ENCODE measurements at places on chromosomes 4 and X.

DNA sequence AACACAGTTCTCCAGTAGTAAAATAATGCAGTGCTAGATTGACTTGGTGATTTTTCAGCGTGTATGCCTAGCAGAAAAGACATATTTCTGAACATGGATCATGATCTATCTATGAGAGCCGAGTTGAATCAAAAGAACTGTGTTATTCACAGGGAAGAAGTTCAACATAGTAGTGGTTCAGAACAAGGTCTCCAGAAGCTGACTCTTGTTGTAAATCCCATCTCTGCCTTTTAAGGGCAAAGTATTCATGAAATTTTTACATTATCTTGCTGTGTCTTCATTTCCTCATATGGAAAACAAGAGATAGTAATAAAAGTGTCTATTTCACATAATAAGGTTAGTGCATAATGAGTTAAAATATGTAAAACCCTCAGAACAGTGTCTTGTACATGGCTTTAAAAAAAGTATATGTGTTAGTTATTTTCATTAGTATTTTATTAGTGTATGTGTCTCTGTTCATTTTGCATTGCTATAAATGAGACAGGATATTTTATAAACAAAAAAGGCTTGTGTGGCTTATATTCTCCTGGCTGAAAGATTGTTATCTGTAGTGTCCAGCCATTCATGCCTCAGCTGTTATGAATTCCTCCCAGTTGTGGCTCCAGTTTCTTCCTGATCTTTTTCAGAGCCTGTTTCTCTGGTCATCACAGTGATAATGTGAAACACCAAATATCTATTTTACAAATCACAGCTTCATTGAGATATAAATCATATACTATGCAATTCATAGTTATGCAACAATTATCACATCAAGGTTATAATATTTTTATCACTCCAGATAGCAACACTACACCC is 1351.2 kb downstream of the STIM2 start:
- DNase-seq, result no peak

GRCh38 chr4:38157592-38157991 is 197.4 kb downstream of the PTTG2 start:
- DNase-seq, result no peak

- no peak for DNase-seq
Measured at GRCh38 chr4:153398713-153399112, 54.2 kb downstream of the MND1 start.

DNA sequence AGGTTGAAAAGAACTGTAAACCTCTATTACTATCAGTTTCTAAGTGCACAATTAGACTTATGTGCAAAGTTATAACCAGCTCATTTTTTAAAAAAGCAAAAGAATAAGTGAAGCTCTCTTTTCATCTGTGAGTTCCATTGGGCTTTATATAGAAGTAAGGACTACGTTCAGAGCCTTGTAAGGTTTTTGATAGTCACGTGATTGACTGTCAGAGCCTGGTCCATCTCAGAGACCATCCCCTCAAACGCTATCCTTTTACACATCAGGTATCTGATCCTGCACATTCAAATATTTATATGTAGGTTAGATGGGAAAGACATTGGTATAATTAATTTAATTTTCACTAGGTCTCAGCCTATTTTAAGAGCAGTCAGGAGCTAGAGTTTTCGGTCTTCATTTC is 279.3 kb downstream of the INPP4B start:
- no peak for DNase-seq

DNA sequence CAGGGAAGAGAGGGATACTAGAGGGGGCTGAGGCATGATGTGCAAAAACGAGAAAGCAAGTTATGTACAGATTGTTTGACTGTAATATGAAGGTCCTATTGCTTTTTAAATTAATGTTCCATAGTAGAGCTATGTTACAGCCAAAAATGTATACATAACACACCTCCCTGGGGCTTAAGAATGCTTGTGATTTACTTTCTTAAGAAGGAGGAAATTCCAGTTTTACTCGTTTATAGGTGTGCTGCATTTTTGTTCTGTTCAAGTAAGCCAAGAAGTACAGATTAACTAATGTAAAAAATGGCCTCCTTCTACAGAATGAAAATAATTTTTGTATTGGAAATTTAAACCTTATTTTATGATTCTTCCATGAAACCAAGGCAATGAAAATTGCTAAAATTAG is 614.4 kb upstream of the NR3C2 start:
- DNase-seq, result peak; percentile 10

DNA sequence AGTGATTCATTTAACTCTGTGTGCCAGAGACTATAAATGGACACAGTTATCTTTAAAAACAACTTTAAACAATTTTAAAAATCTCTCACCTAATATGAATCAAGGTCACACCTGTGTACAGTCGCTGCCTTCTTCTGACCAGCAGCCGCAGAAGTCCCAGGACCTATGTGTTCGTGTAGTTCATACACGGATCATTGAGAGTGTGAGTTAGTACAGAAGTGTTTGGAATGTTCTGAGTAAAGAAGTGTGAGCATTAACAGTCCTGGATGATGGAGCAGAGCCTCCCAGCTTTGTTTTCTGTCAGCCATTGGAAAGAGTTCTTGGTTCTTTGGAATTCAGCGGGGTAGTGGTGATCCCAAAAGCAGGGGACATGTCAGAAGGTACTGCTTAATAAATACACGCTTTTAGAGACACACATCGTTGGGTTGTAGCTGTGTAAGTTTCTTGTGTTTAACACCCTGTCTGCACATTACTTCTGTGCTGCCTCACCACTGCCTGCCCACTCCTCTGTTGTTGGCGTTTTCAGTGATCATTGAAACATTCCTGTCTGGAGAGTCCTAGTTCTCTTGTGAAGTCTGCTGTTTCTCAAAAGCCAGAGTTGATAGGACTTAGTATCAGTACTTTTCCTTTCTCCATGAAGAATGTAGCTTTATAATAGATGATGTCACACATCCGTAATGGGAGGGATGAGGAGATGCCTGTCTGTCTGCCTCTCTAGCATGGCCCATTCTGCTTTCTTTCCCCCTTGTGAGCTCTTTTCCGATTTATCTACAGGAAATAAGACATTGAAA is 90.6 kb downstream of the PTTG2 start:
- DNase-seq, result peak; percentile 23

DNA sequence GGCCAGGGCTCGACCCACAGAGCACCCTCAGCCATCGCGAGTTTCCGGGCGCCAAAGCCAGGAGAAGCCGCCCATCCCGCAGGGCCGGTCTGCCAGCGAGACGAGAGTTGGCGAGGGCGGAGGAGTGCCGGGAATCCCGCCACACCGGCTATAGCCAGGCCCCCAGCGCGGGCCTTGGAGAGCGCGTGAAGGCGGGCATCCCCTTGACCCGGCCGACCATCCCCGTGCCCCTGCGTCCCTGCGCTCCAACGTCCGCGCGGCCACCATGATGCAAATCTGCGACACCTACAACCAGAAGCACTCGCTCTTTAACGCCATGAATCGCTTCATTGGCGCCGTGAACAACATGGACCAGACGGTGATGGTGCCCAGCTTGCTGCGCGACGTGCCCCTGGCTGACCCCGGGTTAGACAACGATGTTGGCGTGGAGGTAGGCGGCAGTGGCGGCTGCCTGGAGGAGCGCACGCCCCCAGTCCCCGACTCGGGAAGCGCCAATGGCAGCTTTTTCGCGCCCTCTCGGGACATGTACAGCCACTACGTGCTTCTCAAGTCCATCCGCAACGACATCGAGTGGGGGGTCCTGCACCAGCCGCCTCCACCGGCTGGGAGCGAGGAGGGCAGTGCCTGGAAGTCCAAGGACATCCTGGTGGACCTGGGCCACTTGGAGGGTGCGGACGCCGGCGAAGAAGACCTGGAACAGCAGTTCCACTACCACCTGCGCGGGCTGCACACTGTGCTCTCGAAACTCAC is 3.6 kb downstream of the MID1IP1 start:
- DNase-seq, result no peak

- no peak for DNase-seq
Measured at GRCh38 chr4:47312170-47312569, 151.3 kb downstream of the COMMD8 start.

DNA sequence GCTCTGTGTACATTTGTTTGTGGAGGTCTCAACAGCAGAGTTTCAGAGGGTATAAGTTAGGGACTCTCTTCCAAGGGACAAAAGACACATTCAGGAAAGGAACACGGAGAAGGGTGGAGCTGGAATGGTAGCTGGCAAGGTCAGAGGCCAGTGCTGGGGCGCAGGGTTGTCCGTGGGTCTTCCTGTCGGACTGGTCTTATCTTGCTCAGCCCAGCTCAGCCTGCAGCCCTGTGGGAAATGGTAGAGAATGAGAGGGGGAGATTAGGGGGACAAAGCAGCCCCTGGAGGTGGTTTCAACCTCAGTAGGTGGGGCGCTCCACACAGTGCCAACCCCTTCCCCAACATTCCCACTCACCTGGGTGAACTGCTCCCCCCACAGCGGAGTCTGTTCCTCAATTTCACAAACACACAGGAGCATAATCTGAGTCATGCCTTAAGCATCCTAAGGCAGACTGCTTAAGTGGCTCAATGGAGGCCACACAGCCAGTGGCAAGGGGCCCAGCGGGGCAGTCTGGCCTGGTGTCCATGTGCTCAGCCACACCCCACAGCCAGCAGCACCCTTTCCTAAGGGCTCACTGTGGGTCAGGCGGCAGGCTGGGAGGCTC is 6.9 kb upstream of the HDAC6 start:
- no peak for DNase-seq

GRCh38 chrX:39716401-39716800 is 381.4 kb downstream of the BCOR start:
- DNase-seq, result no peak

GRCh38 chr4:21507439-21507838 is 441.1 kb downstream of the KCNIP4 start:
- DNase-seq, result no peak

All from skin of body (tissue), 3 donors.